ENCODE measurements at places on chromosomes 6 and 20.

GRCh38 chr6:92864966-92865555 is 554.3 kb downstream of the EPHA7 start:
- DNase-seq: no peak

- DNase-seq: no peak
Observed at GRCh38 chr20:46985671-46986070, 91.0 kb downstream of the EYA2 start.

DNA sequence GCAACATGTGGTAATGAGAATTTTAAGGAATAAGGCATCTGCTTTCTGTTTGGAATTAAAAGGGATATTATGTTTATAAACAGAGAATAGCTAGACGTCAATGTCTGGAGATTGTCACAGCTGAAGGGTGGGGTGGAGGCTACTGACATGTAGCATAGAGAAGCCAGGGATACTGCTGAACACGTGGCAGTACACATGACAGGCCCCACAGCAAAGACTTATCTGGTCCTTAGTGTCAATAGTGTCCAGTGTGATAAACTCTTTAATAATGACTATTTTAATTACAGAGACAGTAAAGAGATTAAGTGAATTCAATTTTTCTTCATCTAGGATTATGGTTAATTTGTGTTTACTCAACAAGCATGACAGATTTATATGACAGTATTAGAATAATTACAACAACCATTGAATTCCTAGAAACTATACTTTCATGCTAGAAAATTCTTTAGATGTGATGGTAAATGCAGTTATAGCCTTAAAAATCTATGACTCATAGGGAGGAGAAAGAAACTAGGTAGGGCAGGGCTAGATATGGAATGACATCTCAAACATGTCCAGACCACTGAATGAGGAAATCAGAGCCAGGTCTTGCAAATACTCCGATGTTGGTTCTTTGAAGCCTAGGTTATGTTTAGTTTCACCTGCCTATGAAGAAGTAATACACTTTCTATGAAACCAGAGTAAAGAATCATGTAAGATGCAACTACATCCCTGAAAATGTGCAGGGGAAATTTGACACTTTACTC is 399.5 kb downstream of the PHF3 start:
- no peak for DNase-seq

DNA sequence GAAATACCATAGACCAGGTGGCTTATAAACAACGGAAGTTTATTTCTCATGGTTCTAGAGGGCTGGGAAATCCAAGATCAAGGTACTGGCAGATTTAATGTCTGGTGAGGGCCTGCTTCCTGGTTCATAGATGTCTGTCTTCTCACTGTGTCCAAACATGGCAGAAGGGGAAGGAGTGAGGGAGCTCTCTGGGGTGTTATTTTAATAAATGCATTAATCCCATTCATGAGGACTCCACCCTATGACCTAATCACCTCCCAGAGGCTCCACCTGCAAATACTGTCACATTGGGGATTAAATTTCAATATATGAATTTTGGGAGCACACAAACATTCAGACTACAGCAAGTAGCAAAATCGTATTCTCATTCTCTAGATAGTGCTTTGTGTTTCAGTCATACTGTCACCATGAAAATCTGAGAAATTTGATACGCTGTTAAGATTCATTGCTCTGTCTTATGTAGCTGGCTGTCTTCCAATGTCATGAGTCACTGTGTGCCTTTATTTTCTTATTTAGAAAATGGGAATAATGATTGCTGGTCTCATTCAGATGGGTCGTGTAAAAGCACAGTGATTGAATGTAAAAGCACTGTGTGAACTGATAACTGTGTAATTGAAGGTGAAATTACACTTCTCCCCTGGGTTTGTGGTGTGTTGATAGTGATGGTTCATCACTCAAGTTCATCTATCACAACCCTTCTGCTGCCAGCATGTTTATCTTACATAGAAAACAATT is 8.9 kb upstream of the ERVFRD-1 start:
- DNase-seq: no peak

- no peak for DNase-seq
Observed at GRCh38 chr20:11919581-11919980, 1.9 kb downstream of the BTBD3 start.

Data from amygdala (tissue), 56 donors.